ENCODE measurements at places on chromosomes 13 and 19.

DNA sequence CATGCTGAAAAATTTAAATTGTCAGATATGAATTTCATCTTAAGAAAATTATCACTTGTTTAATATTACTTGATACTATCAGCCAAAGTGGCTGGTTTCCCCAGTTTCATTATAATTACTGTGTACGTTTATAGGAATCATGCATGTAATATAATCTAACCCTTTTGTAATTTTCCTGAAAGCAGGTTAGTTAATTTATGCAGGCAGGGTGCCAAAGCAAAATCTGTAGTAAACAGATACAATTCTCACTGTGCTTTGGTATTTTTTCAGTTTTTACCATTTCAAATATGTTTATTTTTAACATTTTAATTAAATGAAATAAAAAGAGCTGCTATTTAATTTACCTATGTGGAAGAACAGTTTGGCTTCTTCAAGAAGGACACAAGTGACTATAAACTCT lies 1227.5 kb upstream of the MIR17HG start:
- DNase-seq = no peak

GRCh38 chr13:55652657-55653056 lies 1488.1 kb upstream of the PRR20A start:
- no peak for DNase-seq

- peak; percentile 88 for DNase-seq
Observed at GRCh38 chr19:6773323-6773931, 919 bp downstream of the VAV1 start.

- DNase-seq = no peak
Observed at GRCh38 chr19:12745166-12745897, 6.3 kb upstream of the BEST2 start.

DNA sequence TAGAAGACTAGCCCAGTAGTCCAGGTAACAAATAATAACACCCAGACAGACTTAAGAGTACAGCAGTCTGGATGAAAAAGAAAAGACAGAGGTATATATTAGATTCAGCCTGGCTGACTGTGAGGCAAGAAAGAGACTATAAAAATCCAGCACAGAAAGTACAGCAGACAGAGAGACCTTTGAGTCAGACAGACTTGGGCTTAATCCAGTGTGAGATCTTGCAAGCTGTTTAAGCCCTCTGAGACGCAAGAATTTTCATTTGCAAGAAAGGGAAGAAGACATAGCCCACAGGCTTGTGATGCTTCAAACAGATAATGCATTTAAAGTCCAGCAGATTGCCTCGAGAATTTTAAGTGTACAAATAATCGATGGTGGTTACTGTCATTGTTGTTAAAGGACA lies 471.4 kb downstream of the LIG4 start:
- no peak for DNase-seq

- DNase-seq = peak; percentile 90
Observed at GRCh38 chr19:14672188-14672872, 2.3 kb downstream of the ADGRE3 start.

DNA sequence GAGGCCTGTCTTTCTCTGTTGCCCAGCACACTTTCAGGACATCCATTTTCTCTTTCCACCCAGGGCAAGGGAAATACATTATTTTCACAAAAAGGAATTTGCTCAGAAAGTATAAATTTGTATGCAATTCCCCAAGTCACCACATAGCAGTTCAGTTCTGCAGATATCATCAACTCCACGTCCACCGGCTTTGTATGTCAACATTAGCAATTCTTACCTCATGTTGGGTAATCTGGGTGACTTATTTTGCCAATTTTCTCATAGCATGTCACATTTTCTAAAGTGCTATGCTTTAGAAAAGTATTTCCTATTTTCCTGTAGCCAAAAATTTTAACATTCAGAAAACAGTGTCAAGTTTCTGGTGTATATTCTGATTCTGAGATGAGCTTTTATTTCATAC lies 501.8 kb downstream of the EFNB2 start:
- DNase-seq = no peak

DNA sequence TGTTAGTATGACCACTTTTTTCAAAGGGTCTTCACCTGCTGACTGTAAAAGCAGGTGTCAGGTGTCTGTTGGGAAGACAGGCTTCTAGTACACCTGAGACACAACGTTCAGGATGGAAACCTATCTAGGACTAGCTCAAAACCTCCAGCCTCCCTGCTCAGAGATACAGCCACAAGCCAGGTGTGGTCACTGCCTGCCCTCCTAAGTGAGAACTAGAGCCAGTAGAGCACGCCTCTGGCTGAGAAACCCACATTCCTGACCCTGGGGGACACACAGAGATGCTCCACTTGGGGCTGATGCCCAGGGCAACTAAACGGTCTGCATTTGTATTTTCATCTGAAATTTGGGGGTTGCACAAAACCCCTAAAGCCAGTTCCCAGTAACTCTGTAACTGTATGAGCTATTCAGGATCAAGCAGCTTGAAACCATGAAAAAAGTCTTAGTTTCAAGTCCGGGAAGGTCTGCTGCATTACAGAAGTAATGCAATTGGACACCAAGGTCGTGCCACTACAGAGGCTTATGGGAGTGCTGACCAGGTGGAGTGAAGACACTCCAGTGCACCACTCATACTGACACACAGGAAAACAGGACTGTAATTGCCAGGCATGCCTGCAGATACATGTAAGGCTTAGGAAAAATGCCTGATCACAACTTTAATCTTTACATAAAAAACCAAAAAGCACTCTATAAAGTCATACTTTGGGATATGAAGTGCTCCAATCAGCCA lies 27.8 kb downstream of the ANKRD10 start:
- no peak for DNase-seq

- no peak for DNase-seq
Observed at GRCh38 chr13:34144142-34144541, 326.2 kb downstream of the RFC3 start.

DNA sequence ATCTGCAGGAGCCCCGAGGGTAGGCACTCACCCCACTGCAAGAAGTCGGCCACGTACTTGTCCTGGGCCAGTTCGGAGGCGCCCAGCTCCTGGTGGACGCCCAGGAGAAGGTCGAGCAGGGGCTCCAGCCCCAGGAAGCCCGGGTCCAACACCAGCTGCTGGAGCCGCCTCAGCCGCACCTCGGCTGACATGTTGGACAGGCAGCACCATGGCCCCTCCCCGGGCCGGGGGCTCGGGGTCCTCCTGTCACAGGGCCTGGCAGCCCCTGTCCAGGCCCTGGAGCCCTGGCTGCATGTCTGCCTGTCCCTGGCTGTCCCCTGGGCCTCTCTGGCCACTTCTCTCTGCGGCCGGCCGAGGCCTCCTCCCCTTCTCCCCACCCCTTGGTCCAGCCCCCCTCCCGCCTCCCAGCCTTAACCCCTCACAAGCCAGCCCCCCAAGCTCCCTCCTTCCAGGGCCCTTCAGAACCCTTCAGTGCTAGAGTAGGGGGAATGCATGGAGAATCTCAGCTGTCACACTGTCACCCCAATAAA lies at the start of gene DMPK:
Gene DMPK, minus strand, starts transcription at position 329 of the 530 bp plus-strand sequence. Its CDS starts 138 bp downstream, at position 191.
- DNase-seq = no peak

DNA sequence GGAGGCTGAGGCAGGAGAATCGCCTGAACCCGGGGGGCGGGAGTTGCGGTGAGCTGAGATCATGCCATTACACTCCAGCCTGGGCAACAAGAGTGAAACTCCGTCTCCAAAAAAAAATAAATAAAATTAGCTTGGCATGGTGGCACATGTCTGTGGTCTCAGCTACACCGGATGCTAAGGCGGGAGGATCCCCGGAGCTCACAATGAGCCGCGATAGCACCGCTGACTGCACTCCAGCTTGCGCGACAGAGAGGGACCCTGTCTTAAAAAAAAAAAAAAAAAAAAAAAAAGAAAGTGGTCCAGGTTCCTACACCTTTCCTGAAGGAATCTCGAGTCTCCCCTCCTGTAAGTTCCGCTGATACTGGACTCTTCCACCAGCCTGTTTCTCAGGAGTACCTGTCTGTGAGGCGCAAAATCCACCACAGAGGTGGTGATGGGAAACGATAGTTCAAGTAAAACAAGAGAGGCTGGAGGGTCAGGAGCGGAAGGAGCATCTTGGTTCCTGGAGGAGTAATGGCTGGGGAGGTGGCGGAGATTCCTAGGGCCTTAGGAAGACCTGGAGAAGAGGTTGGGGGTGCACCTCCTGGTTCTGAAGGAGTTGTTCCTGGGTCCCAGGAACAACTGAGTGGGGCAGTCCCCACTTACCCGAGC lies 471 bp downstream of the FUT1 start:
- no peak for DNase-seq

DNA sequence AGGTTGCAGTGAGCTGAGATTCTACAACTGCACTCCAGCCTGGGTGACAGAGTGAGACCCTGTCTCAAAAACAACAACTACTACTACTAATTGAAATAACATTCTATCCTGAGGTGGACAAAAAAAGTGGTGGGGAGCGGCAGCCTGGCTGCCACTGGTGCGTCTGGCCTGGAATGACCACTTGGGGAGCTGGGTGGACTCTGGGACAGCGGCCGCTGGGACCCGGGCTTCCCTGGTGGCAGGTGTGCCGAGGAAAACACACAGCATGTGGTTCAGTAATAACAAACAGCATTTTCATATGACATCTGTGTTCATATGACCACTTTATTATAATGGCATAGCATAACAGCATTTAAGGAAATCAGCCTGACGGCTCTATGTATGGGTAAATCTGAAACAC lies 33.9 kb downstream of the TFDP1 start:
- DNase-seq = no peak

- no peak for DNase-seq
Observed at GRCh38 chr13:36706755-36707154, 32.9 kb downstream of the SERTM1 start.

- peak; percentile 55 for DNase-seq
Observed at GRCh38 chr19:51473009-51473707, 5.2 kb upstream of the CEACAM18 start.

GRCh38 chr19:44757057-44757734 lies 8.7 kb downstream of the BCL3 start:
- DNase-seq = no peak

- no peak for DNase-seq
Observed at GRCh38 chr19:38270587-38271167, 6.3 kb downstream of the SPINT2 start.

GRCh38 chr13:100387416-100387815 lies 201.2 kb downstream of the GGACT start:
- DNase-seq = no peak

DNA sequence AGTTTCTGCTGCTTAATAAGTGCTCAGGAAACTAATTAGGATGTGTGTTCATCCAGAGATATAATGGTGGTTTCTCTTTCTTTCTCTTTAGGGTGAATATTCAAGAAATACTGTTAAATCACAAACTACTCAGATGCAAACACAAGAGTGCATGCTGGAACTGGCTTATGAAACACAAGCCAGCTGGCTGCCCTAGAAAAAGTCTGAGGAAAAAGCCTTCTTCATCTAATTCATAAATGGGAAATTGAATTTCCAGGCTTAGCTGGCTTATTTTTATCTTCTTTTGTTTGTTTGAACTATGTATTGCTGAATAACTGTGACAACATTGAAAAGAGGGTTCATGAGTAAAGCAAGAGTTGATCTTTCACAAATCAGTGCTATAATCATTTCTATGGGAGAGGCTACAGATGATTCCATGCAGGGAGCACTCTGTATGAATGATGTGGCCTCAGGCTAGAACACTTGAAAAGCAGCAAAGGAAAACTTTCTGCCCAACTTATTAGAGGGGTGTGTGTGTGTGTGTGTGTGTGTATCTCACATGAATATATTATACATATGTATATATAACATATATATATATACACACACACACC lies 69.8 kb upstream of the SCEL start:
- DNase-seq = no peak

DNA sequence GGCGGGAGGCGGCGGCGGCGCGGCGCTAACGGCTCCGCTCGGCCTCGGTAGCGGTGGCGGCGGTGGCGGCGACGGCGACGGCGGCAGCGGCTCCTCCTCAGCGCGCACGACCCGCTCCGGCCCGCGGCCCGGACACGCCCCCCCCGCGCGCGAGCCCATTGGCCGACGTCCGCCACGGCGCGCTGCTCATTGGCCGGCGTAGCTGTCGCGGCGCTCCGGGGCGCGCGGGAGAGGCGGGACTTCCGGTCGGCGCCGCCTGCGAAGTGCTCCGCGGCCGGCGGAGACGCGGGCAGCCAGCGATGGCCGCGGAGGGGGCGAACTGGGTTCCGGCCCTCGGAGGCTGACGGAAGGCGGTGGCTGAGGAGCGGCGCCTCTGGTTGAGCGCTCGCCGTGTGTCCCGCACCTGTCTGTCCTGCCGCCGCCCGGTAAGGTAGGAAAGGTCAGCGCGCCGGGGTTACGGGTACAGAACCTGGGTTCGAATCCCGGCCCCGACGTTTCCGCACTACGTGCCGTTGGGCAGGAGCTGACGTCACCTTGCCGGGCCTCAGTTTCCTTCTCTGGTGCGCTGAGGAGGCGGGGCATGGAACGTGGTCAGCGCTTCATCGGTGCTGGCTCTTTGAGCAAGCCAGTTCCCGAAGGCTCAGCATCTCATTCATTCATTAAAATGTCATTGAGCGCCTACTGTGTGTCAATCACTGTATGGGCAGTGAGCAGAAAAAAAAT lies at the start of gene ELAVL1:
Gene ELAVL1, minus strand, starts transcription at position 108 of the 723 bp plus-strand sequence. CDS start 13,826 bp downstream, outside the sequence.
- DNase-seq = peak; percentile 81

DNA sequence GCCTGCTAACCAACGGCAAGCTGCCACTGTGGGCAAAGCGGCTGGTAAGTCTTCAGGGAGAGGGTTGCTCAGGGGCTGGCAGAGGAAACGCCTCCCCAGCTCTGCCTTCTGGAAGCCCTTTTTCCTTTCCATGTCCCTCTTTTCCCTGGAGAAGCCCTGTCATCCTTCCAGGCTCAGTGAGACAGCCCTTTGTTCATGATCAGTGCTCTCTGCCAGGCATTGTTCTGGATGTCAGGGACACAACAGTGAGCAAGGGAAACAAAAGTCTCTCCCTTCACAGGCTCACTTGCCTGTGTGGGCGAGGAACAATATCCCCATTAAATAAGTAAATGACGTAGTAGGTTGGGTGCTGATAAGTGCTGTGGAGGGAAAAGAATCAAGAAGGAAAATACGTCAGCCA lies 13.9 kb upstream of the OVOL3 start:
- no peak for DNase-seq

- no peak for DNase-seq
Observed at GRCh38 chr19:42051166-42052115, 18.6 kb downstream of the GRIK5 start.

GRCh38 chr13:36294096-36294495 lies 3.5 kb downstream of the CCDC169 start:
- no peak for DNase-seq

GRCh38 chr19:33332248-33332647 lies 29.9 kb upstream of the CEBPA start:
- DNase-seq = peak; percentile 89
